Activated CD4-positive, alpha-beta T cell treated with anti-CD3 and anti-CD28 coated beads, Interleukin-2, amount 50 U/mL, for 16 hours (primary cell): ENCODE measurements at places on chromosomes 3 and 15.

DNA sequence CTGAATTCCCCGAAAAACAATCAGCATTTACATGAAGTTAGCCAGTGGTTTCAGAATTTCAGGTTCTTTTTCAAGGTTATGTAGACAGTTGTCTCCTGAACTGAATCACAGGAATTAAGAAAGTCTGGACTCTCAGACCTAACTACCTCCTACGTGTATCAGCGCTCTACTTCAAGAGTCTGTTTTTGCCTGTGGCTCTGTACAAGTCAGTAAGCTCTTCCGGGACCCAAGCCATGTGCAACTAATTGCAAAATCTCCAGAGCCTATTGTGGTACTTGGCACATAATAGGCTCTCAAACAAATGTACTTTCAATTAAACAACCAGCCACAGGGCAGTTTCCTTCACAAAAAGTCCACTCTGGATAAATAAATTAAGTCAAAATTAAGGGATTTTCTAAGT lies 414.2 kb downstream of the PDCD6IP start:
- no peak for DNase-seq

DNA sequence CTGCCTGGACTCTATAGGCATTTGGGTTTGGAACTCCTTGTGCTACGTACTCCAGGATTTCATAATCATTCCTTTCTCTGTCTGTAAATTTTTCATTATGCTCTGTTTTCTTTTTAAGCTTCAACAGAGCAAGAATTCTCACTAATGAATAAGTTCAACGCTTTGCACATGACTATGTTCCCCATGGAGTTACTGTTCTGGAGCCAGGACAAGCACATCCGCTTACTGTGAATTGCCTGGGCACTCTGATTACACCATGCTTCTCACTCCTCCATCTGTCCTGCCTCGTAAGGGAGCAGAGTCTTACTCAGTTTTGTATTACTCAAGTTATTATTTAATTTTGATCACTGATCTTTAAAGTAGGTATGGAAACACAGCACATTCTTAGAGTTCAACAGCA lies 472.7 kb downstream of the RAP2B start:
- no peak for DNase-seq

- no peak for DNase-seq
Measured at GRCh38 chr15:82739086-82739485, 29.4 kb upstream of the AP3B2 start.

DNA sequence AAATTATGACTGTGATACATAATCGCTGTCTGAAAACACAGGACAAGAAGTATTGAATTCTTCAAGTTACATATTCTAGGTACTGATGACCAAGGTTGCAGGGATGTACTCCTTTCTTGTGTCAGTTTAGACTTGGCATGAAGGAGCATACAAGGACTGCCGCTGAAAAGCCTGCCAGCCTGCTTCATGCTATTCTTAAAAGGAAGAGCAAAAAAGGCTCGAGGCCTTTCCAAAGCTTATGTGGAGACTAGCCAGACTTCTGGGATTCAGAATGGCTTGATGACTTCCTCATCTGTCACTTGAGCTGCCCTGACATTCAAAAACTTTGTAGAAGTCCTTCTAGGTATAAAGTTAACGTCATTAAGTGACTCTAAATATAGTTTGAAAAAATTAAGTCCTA lies 92.0 kb downstream of the CADM2 start:
- DNase-seq, result no peak

DNA sequence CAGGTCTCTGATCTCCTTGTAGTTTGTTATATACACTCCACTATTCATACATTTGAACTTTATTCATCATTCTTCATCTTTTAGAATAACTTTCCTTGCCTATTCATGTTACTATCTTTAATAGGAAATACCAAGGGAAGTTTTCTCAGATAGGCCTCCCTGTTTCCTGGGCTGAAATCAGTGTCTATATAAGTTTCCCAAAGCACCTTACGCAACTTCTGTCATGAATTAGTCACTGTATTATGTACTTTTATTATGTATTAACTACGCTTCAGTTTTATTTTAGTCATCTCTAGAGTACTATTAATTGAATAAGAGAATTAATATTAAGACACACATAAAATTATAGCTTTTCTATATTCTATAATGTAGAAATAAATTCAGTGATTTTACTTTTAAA lies 1481.5 kb downstream of the OTOL1 start:
- DNase-seq, result no peak

GRCh38 chr3:33437556-33438283 lies 2.5 kb downstream of the UBP1 start:
- DNase-seq, result no peak

- no peak for DNase-seq
Measured at GRCh38 chr3:145817870-145818483, 343.0 kb downstream of the PLOD2 start.

GRCh38 chr15:52567871-52568600 lies 794 bp downstream of the ARPP19 start:
- peak; percentile 34 for DNase-seq

- peak; percentile 49 for DNase-seq
Measured at GRCh38 chr15:101675015-101675414, 22.8 kb upstream of the TM2D3 start.

DNA sequence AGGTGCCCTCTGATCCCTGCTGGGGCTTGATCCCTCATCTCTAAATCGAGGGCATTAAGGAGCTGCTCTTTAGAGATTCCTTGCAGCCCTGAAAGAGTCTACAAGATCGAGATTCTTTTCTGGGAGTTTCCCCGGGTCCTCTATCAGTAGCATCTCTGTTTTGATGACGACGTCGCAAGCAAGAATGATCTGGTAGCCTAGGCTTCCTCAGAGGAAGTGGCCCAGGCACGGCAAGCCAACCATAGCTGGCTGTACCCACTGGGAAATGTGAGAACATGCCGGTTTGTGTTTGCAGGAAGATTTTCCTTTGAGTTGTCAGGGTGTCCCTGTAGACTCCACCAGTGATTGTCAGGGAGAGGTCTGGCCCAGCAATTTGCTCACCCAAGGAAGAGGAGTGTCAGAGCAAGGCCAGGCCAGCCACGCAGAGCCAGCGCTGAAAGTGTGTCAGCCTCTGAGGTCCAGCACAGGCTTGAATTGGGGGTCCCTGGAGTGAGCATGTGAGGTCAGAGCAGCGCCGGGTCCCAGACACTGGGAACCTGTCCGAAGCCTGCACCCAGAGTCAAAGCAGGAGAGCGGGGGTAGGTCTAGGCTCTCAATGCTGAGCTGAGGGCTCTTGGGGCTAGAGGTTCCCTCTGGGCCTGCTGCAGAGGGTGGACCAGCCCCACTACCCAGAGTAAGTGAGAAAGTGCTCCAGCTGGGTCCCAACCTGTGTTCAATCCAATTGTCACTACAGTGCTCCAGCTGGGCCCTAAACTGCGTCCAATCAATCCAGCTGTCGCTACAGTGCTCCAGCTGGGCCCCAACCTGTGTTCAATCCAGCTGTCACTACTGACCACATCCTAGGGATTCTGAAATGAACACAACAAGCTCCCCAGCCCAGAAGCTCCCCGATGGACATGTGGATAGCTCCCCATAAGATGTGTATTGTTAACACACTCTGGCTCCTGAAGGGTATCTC lies 95.7 kb downstream of the CHDH start:
- peak; percentile 35 for DNase-seq

DNA sequence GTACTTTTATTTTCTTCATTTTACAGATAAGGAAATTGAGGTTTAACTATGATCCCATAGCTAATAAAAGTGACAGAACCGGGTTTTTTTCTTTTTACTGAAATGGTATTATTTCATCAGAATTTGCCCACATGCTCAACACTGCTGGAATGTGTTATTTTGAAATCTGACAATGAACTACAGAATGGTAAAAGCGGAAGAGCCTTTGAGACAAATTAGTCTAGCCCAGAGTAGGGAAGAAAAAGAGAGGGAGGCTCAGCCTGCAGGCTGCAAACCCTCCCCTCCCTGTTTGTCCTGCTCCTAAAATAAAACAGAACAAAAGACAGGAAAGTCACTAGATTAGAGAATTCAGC lies 100.3 kb upstream of the LIPC start:
- DNase-seq, result no peak

DNA sequence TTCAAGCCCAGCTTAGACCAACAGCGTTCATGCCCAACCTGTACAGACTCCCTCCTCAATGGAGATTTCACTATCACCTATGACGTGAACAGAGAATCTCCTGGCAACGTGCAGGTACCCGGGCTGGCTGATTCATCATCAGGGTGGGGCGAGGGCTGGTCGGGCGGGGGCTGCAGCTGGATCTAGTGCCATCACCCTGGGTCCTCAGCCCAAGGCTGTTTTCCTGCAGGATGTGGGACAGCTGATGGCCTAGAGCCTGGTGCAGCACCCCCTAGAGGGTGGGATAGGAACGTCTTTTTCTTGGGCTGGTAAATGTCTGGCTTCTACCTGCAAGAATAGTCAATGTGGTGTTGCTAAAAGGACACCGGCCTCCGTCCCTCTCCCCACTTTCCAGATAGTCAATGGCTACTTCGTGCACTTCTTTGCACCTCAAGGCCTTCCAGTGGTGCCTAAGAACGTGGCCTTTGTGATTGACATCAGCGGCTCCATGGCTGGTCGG lies 4.4 kb downstream of the ITIH3 start:
- peak; percentile 16 for DNase-seq

GRCh38 chr15:65917407-65917756 lies 48.1 kb downstream of the RAB11A start:
- no peak for DNase-seq

- no peak for DNase-seq
Measured at GRCh38 chr3:154799800-154800199, 280.3 kb upstream of the MME start.

GRCh38 chr3:45035441-45036301 lies 9.6 kb downstream of the CLEC3B start:
- no peak for DNase-seq

DNA sequence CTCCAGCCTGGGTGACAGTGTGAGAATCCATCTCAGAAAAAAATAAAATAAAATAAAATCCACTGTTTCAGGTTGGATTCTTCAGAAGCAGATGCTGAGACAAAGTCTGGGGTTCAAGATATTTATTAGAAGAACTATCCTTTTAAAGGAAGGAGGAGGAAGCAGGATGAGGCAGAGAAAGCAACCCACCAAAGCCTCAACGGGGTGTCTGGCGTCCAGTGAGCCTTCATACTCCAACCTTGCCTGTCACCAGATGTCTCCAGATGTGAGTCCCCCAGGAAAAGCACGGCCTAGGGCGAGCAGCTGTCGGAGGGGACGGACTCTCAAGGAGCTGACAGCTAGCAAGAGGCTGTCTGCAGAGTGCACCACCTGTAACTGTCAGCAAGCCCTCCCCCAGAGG lies 37.3 kb downstream of the MB21D2 start:
- DNase-seq, result no peak

DNA sequence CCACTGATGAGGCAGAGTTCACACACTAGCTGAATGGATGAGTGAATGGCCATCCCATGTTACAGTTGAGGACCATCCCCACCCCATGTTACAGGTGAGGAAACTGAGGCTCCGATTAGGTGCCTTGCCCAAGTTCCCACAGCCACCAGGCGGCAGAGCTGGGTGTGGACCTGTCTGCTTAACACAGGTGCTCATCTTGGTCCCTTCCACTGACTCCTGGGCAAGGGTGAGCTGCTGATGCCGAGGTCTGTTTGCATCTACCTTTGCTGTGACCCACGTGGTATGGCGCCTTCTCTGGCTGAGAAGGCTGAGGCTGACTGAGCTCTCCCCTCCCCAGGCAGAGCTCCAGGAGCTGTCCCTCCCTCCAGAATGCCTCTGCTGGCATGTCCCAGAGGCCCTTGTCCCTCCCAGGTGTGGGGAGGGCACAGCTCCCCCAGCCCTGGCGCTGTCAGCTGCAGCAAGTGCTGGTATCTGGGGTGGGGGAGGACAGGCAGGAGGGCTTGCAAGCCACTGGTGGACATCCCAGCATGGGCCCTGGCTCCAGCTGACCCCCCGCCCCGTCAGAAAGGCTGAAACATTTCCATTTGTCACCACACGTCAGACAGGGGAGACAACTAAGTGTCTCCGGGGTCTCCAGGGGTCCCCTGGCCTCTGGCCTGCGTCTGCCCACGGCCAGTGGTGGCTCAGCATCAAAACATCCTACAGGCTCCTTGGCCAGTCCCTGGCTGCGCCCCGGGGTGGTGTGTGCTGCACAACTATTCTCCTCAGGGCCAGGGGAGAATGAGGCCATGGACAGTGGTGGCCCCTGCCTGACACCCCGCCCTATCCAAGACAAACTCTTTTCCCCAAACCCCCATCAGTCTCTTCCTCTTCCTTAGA lies 105.4 kb downstream of the ADCY5 start:
- no peak for DNase-seq

DNA sequence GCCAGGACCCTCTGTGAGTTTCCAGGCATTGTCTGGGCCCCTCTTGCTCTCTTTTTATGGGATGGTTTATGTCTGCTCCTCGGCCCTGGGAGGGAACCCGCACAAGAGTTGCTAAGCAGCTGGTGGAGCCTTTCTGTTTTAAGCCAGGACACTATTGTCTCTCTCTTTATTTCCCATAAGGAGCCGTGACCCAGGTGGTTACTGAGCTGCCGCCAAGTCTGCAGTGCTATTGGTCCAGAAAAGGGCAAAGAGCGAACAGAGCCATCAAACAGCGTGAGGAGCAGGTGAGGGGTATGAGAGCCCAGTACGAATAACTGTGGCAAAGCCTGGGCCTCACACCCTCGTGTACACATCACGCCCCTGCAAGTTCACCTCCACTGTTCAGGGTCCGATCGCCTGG lies 280.2 kb downstream of the SHQ1 start:
- no peak for DNase-seq

DNA sequence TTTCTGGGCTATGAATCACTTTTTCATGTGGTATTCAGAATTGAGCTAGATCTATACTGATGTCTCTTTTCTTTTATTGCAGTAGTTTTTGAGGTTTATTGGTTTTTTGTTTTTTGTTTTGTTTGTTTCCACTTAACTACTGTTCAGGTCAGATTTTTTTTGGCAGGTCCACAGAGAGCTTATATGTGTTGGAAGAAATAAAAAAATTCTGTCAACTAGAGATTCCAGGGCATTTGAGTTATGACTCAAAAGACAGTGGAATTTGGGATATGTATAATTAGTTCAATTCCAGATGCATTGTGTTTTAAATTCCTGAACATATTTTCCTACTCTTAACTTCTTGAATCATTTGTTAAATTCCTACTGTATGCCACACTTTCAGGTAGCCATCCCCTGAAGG lies 727.2 kb downstream of the SI start:
- no peak for DNase-seq
